ENCODE measurements at places on chromosomes 12 and 14.
A peak's percentile ranks its signal among the peaks of the same experiment; 100 is the strongest.

DNA sequence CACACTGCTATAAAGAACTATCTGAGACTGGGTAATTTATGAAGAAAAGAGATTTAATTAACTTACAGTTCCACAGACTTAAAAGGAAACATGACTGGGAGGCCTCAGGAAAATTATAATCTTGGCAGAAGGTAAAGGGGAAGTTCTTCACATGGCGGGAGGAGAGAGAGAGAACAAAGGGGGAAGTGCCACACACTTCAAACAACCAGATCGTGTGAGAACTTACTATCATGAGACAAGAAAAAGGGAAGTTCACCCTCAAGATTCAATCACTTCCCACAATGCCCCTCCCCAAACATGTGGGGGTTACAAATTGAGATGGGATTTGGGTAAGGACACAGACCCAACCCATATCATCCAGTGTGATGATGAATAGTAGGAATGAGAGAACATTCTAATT, 366.5 kb downstream of the LRFN5 start:
- DNase-seq: no peak

DNA sequence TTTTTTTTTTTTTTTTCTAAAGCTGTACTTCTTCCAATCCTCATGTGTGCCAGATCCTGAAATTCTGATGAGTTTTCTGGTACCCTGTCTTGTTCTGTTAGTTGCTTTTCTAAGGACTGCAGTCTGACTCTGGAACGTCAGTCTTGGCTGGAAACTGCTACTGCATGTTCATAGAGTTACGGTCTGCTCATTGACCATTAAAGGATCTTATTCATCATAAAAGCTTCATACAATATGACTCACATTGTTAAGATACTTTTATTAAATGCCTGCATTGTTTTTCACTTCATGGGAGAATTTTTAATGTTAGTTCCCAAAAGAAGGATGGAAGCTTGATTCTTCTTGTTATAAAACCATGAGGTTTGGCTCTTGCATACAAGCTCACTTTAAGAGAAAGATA, 233.6 kb downstream of the SYT10 start:
- DNase-seq: no peak

DNA sequence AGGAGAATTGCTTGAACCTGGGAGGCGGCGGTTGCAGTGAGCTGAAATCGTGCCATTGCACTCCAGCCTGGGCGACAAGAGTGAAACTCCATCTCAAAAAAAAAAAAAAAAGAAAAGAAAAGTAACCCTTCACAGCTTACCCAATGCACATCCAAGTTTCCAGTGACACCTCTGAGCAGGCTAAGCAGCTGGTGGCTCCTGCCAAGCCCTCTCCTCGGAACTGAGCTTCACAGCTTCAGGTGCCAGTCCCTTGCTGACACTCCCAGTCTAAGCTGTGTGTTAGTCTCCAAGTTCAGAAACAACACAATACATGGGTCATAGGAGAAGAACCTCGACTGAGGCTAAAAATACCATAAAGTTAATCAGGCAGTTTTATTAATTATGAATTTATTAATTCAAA, 7.9 kb downstream of the CD9 start:
- no peak for DNase-seq

GRCh38 chr14:102854091-102854703, 68.3 kb upstream of the AMN start:
- DNase-seq: no peak

- no peak for DNase-seq
These were observed 32.3 kb downstream of the PTHLH start for GRCh38 chr12:27940245-27940644.

DNA sequence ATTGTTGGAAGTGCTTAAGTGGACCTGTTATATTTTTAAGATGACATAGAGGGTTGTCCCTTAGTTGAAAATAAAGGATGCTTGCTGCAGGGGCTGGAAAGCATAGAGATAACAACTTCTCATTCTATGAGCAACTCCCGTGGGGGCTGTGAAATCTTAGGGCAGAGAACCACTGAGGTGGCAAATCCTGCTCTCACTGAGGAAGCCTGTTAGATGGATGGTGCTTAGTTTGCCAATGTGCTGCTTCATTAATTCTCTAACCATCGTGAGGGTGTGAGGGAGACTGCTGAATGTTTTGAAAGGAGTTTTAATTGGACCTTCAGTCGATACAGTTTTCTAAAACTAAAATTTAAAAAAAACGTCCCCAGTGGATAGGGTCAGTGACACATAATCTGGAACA, 46.5 kb downstream of the PTPRO start:
- no peak for DNase-seq

GRCh38 chr12:45186762-45187161, 29.1 kb upstream of the ANO6 start:
- DNase-seq: no peak

- DNase-seq: no peak
These were observed 52.5 kb downstream of the FGD4 start for GRCh38 chr12:32451816-32452215.

DNA sequence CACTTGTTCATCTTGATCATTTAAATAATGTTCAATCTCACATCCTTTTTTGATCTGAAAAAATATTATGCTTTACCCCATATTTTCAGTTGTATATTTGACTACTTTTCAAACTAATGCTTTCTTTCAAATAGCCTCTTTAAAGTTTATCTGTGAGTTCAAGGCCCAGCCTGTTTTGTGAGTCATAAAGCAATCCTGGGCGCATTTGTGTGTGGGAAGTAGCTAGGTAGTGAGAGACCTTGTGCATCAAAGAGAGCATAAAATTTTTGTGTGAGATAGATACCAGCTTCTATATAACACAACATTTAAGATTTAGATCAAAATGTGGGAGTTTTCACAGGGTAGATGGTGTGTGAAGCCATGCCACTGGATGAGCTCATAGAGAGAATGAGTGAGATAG, 405.6 kb downstream of the NAV3 start:
- no peak for DNase-seq

- DNase-seq: no peak
These were observed 24.5 kb upstream of the OVCH1 start for GRCh38 chr12:29521951-29522350.

GRCh38 chr12:4267704-4268328, 5.7 kb upstream of the CCND2 start:
- no peak for DNase-seq

DNA sequence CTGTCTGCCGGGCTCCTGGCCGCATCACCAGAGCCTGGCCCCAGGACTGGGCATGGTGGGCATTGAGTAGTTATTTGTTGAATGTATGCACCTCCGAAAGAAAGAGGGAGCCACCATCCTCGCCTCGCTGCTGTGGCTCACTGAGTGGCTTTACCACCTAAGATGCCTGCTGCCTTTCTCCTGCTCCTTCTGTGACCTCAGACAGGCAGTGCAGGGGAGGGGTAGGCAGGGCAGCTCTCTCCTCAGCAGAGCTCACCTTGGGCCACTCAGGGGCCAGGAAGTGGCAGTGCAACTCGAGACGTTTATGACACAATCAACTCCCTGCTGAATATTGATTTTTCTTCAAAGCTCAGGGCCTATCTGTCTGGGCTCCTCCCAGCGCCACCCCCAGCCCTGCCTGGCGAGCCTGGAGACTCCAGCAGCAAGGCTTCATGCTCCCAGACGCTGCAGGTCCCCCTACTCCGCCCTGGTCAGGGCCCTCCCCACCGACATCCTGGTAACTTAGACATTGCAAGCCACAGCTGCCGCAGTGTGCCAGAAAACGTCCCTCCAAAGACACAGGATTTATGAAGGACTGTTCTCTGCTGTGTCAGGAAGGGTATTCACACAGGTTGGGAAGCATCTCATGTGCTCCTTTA, 84.3 kb upstream of the DIO3 start:
- no peak for DNase-seq

- DNase-seq: no peak
These were observed 47.4 kb downstream of the BORCS5 start for GRCh38 chr12:12404297-12404696.

DNA sequence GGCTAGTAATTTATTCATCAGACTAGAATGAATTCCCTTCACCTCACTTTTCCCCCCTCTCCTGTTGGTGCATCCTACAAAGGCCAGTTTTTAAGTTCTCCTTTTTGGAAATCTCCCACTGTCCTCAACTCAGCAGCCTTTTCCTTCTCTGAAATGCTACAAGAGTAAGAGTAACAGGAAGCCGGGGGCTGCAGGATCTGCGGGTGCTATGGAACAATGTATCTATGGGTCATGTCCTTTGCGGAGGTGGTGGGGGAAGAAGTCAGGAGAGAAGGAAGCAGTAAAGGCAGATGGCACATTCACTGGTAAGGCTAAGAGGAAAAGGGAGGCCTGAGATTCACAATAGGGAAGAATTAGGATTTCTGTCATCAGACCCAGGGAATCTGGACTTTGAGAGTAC, 22.2 kb upstream of the TESC start:
- DNase-seq: no peak

DNA sequence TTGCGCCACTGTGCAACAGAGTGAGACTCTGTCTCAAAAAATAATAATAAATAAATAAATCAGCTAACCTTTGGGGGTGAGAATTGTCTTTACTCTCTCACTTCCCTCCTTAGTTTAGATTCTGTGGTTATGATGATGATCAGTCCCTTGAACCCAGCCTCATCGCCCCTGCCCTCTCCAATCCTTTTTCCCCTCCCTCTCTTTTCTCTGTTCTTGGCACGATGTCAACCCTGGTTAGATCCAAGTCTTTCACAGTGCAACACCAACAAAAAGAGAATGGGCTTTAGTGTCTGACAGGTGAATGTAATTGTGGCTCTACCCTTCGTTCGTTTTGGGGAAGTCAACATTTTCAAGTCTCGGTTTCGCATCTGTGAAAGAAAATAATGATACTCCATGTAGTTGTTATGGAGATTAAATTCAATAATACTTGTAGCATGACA, 59.0 kb downstream of the NTN4 start:
- DNase-seq: no peak

- DNase-seq: peak; percentile 22
These were observed 417 bp downstream of the GLS2 start for GRCh38 chr12:56487448-56488040.

- DNase-seq: peak; percentile 59
These were observed 8.7 kb upstream of the JDP2 start for GRCh38 chr14:75418850-75419768.

DNA sequence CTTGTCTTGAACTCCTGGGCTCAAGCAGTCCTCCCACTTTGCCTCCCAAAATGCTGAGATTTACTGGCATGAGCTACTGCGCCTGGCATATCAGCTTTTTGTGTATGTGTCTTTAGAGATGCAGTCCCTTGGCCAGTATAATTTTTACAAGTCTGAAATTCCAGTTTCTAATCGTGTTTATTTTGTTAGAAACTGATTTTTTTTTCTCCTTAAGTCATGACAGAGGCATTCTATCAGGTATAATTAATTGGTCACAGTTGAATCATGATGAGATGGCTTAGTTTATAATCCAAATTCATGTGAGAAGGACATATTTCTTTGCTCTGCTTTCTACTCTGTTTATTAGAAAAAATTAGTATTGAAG, 98.9 kb downstream of the PCNX1 start:
- no peak for DNase-seq

GRCh38 chr12:74747305-74747704, 209.7 kb downstream of the ATXN7L3B start:
- no peak for DNase-seq

DNA sequence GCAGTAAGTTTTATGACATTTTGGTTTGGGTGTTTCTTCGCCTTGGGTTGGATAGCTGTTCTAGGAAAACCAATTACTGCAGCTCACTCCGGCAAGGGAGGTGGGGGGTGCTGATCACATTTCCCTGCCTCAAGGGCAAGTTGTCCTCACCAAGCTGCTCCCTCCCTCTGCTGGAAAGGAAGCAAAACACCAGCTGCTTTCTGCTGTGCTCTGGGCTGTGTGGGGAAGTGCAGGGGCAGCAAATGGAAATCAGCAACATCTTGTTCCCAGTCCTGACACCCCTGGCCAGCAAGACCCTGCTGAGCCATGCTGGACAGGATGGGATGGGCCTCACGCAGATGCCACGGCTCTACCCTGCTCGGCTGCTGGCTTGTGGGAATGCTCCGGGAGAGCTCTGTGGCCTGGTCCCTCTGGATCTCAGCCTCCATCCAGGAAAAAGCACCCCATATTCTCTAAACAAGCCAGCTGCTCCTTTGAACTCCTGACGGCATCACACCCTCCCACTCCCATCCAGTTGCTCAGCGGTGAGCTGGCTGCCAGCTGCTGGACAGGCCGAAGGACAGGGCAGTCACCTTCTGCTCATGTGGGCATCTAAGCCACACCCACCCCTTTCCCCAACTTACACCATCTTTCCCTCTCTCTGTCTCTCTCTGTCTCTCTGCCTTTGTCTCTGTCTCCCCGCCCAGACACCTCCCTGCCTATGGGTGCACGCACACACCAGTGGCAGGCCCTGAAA, 52.4 kb upstream of the EIF5 start:
- DNase-seq: no peak

GRCh38 chr14:93683226-93683625, 105.1 kb downstream of the PRIMA1 start:
- no peak for DNase-seq

GRCh38 chr12:66196806-66197205, 7.8 kb downstream of the IRAK3 start:
- DNase-seq: no peak

- DNase-seq: no peak
These were observed 51.4 kb upstream of the BAZ1A start for GRCh38 chr14:34926552-34926951.

- no peak for DNase-seq
These were observed 129.5 kb downstream of the ETV6 start for GRCh38 chr12:11778713-11779685.

DNA sequence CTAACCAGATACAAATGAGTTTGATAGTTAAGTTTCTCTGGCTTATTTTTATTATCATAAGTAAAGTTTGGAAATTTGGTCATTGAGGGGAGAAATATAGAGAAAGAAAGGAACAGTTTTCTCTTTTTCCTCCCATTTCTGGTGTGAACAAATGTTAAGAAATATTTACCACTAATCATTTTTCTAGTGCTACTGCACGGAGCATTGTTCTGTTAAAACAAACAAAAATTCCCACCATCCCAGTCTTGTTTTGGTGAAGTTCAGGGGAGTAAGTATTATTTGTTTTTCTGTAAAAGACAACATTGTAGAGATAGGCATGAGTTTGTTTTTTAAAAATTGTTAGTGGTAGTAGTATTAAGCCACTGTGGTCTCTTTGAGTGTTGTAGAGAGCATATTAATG, 135.3 kb downstream of the FGD4 start:
- DNase-seq: no peak

DNA sequence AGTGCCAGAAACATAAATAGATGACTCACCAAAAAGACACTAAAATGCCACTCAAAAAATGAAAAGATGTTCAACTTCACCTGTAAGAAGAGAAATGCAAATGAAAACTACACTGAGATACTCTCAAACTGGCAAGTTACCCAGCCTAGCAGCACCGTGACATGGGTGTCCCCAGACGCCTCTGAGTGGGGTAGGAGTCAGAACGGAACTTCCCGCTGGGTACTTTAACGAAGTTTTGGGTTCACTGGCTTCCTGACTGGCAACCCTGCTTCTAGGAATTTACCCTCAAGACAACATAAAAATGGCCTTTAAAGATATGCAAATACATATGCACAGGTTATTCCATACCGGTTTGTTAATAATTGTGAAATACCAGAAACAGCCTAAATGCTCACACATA, 52.6 kb downstream of the RIMBP2 start:
- no peak for DNase-seq

Measured in GM12892 (cell line).